ENCODE measurements at places on chromosomes 2 and 18.

GRCh38 chr2:235006461-235006860 lies 54.6 kb downstream of the SH3BP4 start:
- no peak for DNase-seq

- no peak for DNase-seq
Observed at GRCh38 chr2:105597011-105597805, 147.5 kb upstream of the NCK2 start.

DNA sequence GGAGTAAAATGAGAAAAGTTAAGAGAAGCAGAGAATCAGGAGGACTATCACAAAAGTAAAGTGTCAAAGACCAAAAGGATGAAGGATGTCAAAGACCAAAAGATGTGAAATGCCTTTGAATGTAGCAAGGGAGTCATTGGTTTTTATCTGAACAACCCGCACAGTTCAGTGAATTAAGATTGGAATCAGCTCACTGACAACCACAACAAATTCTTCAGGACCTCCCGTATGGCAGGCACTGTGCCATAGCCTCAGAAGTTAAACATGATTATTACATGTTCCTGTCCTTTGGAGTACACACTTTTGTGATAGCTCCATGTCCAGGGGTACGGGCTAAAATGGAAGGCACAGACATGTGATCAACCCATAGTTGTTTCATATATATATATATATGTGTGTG lies 5.0 kb upstream of the TXNL1 start:
- DNase-seq: no peak

- no peak for DNase-seq
Observed at GRCh38 chr2:120444691-120445240, 98.8 kb downstream of the INHBB start.

- no peak for DNase-seq
Observed at GRCh38 chr2:170847716-170848115, 31.0 kb downstream of the GAD1 start.

DNA sequence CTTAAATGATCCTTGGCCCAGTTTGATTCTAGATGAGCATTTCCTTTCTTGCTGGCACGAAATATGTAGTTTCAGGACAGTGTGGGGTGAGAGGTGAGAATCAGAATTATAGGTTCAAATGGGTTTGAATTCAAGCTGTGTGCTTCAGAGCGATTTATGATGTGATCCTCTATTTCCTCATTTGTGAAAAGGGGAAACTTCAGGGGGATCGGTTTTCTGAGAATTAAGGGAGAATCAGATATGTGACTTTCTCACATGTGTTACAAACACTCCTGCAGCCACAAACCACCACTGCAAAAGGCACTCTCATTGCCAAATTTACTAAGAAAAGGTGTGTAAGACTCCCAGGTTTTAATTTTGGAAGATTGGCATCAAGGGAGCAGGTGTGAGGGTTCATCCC lies 24.4 kb downstream of the HK2 start:
- no peak for DNase-seq

GRCh38 chr2:234970477-234970882 lies 18.7 kb downstream of the SH3BP4 start:
- no peak for DNase-seq

GRCh38 chr18:57231864-57232263 lies 85.0 kb downstream of the BOD1L2 start:
- no peak for DNase-seq

DNA sequence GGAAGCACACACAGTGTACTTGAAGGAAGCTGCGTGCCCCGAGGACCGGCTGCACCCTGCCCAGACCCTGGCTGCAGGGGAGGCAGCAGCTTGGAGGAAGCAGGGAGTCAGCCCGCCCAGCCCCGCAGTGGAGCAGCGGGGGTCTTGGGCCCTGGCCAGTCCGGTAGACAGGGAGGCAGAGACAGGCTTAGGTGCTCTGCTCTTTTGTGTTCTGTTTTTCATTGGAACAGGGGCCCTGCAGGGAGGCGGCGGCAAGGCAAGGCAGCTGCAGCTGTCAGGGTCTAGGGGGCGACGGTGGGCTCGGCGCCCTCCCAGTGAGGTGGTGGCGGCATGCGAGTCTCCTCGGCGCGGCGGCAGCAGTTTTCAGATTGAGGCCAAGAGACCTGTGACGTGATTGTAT lies 53.3 kb upstream of the TFCP2L1 start:
- no peak for DNase-seq

DNA sequence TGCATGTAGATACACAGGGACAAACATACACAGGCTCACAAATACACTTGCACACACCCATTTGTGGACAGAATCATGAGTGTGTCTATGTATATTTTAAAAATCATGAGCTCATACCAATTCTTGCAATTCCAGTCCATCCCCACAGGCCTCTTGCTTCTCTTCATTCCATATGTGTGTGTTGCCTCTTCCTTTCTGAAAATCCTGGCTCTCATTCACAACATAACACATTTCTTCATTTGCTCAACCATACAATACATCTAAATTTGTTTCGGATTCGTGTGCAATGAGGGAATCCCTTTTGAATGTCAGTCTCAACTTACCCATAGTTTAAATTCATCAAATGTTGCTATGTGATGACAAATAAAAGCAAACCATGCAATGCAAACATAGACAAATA lies 51.4 kb downstream of the GNAL start:
- DNase-seq: no peak

DNA sequence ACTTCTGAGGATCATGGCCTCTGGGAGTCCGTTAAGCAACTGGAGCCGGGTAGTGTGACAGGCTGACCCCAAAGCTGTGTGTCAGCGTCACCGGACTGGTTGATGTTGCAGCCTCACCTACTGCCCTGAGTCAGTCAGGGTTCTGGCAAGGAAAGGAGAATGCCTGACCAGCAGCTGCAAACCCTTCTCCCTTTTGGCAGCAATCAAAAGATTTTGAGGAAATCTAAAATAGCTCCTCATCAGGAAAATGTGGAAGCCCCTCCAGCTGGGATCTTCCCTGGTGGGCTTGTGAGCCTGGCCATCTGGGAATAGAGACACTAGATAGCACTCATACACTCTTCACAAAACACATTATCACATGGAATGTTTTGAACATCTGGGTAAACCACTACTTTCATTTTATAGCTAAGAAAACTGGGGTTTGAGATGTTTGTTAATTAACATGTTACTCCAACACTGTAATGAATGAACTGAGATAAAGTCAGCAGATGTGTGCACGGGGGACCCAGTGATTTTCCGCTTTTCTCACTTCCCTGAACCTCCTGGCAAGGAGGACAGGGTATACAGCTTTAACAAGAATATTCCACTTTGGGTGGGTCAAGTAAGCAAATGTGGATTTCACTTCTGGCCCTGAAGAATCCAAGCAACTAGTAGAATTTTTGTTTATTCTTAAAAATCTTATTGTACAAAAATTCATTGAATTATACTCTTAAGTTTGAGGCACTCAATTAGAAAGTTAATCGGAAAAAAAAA lies 24.7 kb downstream of the CLUL1 start:
- DNase-seq: no peak

DNA sequence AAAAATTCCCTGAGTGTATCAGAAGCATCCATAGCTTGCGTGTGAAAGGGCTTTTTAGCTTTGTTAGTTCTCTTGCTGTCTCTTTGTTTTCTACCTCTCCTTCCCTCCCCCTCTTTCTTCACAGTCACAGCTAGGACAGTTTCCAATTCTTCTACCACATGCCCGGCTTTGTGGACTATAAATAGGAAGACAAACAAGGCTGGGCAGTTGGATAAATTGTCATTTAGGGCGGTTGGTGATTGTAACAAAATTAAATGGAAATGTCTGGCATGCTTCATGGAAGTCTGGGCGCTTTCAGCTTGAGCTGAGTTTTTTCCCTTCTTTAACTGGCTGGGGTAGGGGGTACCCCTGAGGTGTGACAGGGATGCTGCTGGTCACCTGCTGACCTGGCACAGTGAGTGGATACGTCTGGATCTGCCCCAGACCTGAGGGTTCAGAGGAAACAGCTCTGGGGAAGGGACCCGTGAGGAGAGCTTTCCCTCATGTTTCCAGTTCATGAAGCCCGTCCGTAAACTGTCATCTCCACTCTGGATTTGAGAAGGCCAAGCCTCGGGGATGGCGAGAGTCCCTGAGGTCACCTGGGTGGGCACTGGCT lies 29.0 kb upstream of the GIGYF2 start:
- no peak for DNase-seq

- no peak for DNase-seq
Observed at GRCh38 chr2:1489486-1489885, 76.2 kb downstream of the TPO start.

- DNase-seq: no peak
Observed at GRCh38 chr18:59846814-59847490, 52.8 kb upstream of the PMAIP1 start.

DNA sequence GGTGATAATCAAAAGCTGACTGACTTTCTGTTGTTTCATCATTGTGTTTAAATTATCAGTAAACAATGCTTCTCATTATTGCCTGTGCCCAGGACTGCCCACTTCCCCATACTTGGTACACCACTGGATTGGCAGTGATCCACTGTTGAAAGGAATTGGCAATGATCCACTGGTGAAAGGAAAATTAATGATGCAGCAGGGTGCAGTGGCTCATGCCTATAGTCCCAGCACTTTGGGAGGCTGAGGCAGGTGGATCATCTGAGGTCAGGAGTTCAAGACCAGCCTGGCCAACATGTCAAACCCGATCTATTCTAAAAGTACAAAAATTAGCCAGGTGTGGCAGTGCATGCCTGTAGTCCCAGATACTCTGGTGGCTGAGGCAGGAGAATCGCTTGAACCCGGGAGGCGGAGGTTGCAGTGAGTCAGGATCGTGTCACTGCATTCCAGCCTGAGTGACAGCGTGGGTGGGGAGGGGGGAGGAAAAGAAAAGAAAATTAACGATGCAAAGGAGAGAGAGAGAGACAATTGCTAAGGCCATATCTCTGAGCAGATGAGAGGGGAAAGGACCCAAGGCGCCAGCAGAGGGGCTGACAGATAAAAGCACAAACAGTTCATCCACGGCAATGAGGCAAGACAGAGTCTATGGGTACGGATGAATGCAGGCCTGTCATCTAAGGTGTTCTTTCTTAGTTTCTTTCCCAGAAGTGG lies 10.2 kb upstream of the GTF2A1L start:
- DNase-seq: no peak

DNA sequence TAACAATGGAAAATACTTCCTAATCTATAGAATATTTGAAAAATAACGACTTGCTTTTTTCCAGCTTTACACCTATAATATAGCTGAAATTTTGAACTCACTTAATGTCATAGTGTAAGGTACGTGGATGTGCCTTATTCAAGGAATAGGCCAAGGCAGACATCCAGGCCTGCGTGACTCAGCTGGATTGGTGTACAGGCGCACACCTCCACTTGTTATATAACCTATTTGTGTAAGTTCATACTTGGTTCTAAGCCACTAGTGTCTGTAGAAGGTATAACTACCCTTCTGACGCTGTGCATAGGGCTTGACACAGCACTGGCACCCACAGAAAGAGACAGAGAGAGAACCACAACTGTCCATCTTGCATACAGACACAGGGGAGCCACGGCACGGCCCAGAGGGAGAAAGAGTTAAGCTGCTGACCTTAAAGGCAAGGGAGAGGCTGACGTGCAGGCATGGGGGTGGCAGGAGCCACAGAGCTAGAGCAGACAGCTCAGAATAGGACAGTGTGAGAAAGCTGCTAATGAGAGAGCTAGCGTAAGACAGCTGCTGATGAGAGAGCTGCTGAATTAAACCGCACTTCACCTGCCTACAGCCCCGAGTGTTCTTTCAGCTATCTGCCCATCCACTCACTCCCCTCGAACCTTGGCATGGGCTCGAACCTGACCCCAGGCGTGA lies 16.1 kb downstream of the CCDC178 start:
- no peak for DNase-seq

DNA sequence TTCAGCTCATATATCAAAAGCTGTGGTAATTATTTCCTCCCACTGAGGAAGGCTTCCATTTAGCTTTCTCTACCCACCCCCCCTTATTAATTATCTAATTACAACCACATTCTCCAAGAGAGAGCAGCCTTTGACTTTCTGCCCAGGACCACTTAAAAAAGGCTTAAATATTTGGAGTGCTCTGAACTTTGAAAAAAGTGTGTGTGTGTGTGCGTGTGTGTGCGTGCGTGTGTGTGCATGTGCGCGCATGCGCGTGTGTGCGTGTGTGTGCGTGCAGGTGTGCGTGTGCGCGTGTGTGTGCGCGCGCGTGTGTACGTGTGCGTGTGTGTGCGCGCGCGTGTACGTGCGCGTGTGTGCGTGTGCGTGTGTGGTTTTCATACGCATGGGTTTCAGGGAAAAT lies 57.8 kb downstream of the TWIST2 start:
- no peak for DNase-seq

- DNase-seq: no peak
Observed at GRCh38 chr2:146602383-146602782, 1242.4 kb upstream of the ACVR2A start.

- DNase-seq: no peak
Observed at GRCh38 chr18:31371989-31372388, 4.6 kb upstream of the DSG4 start.

- no peak for DNase-seq
Observed at GRCh38 chr2:64846177-64846576, 143.0 kb upstream of the SLC1A4 start.

GRCh38 chr18:70243131-70243929 lies 37.8 kb upstream of the RTTN start:
- DNase-seq: no peak

DNA sequence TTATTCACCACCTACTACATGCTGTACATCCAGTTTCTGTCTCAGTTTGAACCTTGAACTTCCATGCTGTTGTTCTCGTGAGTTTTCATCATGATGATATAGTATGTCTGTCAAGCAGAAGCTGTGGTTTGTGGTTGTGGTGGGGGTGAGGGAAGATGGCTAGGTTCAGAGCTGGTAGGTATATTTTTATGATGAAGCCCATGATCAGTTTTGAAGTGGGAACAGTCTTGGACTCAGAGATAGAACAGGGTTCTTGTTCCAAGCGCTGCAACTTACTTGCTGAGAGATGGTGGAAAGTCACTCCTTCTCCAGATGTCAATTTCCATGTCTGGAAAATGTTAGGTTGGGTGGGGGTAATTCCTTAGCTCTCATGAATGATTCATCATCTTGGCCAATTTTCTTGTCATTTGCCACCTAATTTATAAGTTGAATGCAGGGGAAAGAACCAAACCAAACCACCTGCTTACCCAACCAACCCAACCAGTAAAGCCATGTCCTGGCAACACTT lies 21.6 kb downstream of the PMAIP1 start:
- DNase-seq: no peak

DNA sequence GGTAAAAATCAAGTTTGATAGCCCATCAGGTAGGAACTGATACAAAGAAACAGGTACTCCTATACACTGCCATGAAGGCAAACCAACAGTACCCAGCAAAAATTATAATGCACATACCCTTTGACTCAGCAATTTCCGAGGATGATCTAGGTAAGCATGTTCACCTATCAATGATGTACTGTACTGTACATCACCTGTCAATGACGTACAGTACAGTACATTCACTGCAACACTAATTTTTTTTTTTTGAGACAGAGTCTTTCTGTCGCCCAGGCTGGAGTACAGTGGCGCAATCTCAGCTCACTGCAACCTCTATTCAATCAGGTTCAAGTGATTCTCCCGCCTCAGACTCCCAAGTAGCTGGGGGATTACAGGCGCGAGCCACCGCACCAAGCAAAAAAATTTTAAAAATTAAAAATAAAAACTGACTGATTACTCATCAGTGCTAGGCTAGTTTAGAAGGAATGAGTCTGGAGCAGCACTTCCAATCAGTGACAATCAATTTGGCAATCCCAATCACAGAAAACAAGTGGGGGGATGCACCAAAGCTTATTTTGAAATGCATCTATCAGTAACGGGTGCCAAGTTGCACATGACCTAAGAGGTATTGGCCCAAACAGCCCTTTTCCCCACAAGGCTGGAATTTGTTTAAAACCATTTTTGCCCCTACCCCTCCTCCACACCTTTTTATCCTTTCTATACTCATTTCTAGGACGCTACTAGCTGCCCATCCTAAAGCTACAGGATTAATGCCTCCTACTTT lies 8.2 kb downstream of the SRSF7 start:
- no peak for DNase-seq

- DNase-seq: no peak
Observed at GRCh38 chr2:17877811-17878280, 621 bp upstream of the KCNS3 start.

Data from NCI-H2107 (cell line).